ENCODE measurements at places on chromosomes 5 and 9.
A peak's percentile ranks its signal among the peaks of the same experiment; 100 is the strongest.

GRCh38 chr9:37920471-37921167 is 16.7 kb upstream of the SLC25A51 start:
- DNase-seq: no peak

GRCh38 chr5:1792842-1793266 is 6.8 kb downstream of the MRPL36 start:
- peak; percentile 53 for DNase-seq

GRCh38 chr9:120376101-120376500 is 203.9 kb downstream of the CDK5RAP2 start:
- no peak for DNase-seq

DNA sequence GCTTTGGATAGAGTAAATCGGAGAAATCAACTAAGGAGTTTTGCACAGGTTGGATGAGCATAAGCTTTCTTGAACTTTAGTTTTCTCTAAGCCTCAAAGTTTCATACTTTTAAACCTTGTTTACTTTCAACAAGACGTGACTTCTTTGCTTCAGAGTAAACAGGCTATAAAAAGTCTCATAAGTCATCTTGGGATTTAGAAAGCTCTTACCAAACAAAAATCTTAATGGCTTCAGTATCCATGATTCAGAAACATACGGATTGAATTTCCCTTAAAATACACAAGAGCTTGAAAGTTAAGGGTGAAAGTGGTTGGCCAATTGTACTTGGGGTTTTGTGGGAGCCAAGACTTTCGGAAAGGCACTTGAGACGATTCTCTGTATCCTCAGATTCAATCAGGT is 270.9 kb upstream of the ANKH start:
- no peak for DNase-seq

GRCh38 chr5:8691221-8691620 is 822.3 kb downstream of the MTRR start:
- no peak for DNase-seq

DNA sequence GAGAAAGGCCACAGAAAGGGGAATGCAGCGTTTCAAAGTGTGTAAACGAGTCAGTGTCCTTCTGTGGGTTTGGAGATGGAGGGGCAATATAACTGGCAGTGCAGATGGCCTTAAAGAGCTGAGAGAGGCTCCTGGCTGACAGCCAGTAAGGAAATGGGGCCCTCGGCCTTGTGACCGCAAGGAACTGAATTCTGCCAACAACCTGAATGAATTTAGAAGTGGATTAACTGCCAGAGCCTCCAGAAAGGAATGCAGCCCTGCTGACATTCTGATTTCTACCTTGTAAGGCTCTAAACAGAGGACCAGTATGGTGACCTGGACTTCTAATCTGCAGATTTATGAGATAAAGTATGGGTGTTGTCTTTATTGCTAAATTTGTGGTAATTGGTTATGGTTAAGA is 17.5 kb upstream of the NREP start:
- no peak for DNase-seq

- DNase-seq: no peak
Observed at GRCh38 chr9:8346296-8346695, 546.7 kb upstream of the DMAC1 start.

DNA sequence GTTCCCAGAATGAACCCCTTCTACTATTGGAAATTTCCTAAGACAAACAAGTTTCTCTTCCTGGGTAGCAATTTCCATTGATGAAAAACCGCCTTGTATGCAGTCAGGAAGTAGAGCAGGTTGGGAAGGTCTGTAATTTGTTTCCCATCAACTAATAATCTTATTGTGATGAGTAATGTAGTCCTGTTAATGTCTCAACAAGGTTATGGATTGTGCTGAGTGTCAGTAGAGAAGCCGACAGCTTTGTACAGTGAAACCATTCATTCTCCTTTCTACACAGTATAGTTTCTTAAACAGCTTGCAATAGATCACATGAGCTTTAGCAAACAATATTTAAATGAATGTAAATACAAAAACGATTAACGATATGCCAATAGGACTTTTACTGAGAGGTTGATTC is 355.4 kb upstream of the WWC1 start:
- DNase-seq: no peak

- DNase-seq: no peak
Observed at GRCh38 chr9:107455425-107456135, 34.0 kb downstream of the KLF4 start.

DNA sequence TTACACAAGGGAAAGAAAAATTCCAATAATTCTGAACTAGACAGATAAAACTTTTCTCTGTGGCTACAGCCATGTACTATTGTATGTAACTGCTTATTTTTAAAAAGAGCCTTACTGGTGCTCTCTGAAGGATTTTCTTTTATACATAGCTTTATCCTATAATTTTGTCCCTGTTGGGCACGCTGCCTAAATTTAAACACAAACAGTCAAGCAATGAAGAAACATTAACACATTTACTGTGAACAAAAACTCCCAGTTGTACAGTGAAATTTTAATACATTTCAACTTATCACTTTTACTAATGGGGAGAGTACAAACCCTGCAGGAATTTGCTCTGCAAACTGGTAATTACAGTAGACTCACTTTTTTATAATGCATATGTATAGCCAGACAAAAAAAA is 273.3 kb downstream of the BNC2 start:
- no peak for DNase-seq

- DNase-seq: no peak
Observed at GRCh38 chr5:57299986-57300385, 126.1 kb downstream of the GPBP1 start.

DNA sequence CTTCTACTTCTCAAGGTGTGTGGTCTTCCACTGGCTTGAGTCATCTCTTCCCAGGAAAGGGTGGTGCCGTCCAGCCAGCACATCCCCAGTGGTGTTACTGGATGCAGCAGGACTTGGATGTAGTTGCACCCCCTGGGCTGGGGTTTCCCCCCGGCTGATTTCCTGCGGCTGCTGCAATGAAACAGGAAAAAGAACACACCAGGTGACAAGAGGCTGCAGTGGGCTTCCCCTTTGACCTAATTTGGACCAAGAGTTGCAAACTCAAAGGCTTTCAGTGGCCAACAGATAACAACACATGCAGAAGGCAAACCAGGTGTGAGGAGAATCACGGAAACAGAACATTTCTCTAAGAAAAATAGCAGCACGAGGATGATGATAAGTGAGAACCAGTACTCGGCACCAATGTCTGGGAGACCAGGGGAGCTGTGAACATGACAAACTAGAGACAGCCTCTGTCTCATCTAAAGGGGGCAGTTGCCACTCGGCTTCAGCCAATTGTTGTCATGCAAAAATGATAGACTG is 83.7 kb downstream of the PDE6A start:
- no peak for DNase-seq

DNA sequence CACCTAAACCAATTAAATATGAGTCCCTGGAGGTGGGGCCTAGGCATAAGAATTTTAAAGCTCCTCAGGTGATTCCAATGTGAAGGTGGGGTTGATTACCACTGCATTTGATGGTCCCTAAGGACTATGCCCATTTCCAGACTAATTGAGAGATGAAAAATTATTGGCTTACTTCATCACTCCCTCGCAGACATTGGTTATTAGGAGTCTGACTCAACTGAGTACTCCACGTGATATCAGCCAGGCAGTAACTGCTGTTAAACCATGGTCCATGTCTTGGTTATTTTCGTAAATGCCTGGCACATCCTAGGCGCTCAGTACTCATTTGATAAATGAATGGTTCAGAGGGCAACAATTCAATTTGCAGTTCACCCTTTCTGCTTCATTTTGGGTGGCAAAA is 54.5 kb downstream of the PUM3 start:
- DNase-seq: no peak

- DNase-seq: no peak
Observed at GRCh38 chr5:863244-863805, 12.5 kb upstream of the ZDHHC11 start.

GRCh38 chr9:69054989-69055388 is 19.4 kb downstream of the FXN start:
- DNase-seq: no peak

- DNase-seq: no peak
Observed at GRCh38 chr9:134188386-134189144, 24.2 kb upstream of the RNU6ATAC start.

DNA sequence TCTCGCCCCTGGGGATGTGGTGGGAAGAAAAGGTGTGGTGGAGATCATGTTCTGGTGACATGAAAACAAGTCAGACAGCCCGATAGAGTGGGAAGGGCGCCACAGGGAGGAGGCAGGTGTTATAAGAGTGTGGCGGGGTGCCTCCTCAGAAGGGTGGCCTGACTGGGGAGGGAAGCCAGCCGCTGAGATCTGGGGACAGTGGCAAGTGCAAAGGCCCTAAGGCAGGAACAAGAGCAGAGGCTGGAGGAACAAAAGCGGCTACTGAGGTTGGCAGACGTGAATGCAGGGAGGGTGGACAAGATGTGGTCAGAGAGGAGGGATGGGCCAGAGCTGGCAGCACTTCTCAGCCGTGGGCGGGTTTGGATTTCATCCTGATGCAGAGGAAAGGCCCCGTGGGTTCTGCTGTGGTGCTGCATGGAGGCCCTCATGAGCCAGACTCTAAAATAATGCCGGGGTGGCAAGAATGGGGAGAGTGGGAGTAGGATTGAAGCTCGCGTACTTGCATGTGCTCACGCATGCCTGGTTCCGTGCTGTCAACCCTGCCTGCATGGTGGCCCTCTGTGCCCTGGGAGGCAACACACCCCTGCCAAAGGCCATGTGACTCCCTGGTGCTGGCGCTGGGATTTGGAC is 89.2 kb downstream of the MVB12B start:
- DNase-seq: no peak

GRCh38 chr5:82246960-82247574 is 31.1 kb downstream of the RPS23 start:
- DNase-seq: no peak

DNA sequence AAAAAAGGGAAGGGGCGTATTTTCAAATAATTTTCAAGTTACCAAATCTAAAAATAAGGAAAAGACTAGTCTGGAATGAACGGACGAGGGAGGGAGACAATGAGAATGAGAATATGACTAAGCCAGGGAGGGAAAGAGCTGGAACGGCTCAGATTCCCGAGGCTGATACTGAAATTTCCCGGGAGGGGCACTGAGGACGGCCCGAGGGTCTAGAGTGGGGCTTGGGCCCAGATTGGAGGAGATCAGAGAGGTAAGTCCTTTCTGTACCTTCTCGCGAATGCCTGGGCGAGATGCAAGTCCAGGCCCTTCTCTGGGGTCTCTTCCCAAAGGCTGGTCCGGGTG is 3.4 kb upstream of the CCIN start:
- DNase-seq: no peak

DNA sequence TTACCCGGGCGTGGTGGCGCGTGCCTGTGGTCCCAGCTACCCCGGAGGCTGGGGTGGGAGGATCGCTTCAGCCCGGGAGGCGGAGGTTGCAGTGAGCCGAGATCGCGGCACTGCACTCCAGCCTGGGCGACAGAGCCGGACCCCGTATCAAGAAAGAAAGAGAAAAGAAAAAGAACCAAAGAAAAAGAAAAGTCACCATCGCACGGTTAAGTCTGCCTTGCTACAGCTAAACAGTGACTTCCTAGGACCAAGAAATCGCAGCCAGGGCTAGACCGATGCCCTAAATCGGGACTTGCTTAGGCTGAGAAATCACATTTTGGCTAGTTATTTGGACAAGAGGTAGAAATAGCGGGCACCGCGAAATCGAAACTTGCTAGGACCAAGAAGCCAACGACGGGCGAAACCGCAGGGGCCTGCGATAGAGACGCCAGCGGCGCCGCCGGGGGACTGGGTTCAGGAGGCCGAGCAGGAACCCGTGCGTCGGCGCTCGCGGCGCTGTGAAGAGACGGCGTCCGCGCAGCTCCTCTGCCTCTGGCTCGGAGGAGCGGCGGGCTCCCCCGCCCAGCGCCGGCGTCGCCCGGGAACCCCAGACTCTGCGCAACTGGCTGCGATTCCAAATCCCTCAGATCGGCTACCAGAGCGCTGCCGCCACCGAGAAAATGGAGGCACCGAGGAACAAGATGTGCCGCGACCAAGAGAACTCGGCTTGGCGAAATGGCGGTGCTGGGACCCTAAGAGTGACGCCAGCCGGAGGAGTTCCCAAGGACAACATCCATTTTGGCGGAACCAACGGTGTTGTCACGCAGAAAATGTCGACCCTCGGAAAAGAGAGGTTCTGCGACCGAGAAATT is 26.1 kb upstream of the ANXA2R start:
- peak; percentile 58 for DNase-seq

GRCh38 chr5:158410976-158411375 is 552.0 kb upstream of the CLINT1 start:
- DNase-seq: no peak
